NCI-H1436 (cell line): ENCODE measurements at places on chromosomes 11 and 22.
A peak's percentile ranks its signal among the peaks of the same experiment; 100 is the strongest.

- DNase-seq: no peak
Observed at GRCh38 chr22:32075997-32076760, 33.1 kb downstream of the SLC5A1 start.

DNA sequence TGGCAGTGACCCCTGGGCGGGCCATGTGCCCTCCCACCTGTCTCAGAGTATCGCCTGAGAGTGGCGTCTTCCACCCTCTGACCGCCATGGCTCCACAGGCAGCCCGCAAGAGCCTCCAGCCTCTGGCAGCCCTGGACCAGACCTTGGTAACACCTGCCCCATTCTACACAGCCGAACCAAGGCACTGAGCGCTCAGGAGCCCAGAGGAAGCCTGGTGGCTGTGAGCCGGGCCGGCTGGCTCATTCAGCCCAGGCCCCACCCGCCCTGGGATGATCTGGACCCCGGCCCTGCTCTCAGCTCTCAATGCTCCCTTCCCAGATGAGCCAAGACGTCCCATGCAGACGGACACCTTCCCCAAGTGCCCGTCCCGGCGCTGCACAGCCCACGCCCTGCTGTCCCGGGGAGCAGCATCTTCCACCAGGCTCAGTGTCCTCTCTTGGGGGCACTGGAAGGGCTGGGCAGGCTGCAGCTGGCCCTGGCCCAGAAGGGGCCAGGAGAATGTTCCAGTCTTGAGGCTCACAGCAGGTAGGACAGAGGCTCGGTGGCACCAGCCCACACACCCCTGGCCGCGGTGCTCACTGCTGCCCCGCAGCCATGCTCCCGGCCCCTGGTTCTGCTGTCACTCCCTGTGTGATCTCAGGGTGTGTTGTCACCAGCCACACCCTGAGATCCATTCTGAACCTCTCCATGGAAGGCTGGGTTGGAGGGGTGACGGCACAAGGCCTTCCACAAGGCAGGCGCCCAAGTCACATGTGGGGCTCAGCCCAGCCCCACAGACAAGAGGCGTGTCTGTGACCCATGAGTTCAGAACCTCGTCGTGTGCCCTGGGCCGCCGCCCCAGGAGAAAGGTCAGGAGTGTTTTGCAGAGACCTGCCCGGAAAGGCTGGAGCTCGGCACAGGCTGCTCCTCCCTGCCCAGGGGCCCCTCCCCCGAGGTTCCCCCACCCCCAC is 24.2 kb upstream of the PPARA start:
- DNase-seq: no peak

- no peak for DNase-seq
Observed at GRCh38 chr11:109648804-109649203, 226.8 kb downstream of the C11orf87 start.

GRCh38 chr11:63837027-63837688 is 1.8 kb upstream of the MARK2 start:
- DNase-seq: peak; percentile 76

DNA sequence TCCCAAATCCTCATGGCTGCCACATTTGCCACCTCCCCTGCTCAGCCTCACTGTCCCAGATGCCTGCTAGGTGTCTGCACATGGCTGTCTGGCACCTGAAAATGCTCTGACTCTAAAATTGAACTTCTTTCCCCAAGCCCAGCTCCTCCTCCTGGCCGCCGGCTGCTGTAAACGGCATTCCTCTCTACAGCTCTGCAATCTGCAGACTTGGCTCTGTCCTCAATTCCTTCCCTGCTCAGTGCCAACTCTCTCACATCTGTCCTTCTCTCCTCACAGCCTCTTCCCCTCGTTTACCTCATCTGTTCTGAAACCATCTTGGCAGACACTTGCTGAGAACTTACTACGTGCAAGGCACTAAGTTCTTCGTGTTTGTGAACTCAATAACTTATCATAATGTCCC is 169.4 kb upstream of the SYT13 start:
- DNase-seq: no peak

GRCh38 chr11:13008625-13009475 is at the start of gene RASSF10:
Gene RASSF10, plus strand, starts transcription at chr11:13009316. Its CDS starts 261 bp downstream, at chr11:13009577.
- DNase-seq: peak; percentile 80

DNA sequence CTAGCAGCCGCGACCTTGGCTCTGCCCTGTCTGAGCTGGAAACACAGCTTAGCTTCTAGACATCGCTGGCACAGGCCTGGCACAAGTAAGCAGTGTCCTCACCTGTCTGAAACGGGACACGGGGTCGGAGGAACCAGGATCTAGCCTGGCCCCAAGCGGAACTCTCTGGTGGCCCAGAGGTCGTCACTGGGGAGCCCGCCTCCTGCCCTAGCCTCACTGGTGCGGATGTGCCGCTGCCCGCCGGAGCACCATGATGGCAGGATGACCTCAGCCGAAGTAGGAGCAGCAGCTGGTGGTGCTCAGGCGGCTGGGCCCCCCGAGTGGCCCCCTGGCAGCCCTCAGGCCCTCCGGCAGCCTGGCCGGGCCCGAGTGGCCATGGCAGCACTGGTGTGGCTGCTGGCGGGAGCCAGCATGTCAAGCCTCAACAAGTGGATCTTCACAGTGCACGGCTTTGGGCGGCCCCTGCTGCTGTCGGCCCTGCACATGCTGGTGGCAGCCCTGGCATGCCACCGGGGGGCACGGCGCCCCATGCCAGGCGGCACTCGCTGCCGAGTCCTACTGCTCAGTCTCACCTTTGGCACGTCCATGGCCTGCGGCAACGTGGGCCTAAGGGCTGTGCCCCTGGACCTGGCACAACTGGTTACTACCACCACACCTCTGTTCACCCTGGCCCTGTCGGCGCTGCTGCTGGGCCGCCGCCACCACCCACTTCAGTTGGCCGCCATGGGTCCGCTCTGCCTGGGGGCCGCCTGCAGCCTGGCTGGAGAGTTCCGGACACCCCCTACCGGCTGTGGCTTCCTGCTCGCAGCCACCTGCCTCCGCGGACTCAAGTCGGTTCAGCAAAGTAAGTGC is 871 bp downstream of the SLC35E4 start:
- no peak for DNase-seq

GRCh38 chr22:48372390-48372789 is 1455.3 kb downstream of the BRD1 start:
- no peak for DNase-seq

GRCh38 chr11:83019888-83020579 is 51.7 kb downstream of the RAB30 start:
- DNase-seq: no peak

DNA sequence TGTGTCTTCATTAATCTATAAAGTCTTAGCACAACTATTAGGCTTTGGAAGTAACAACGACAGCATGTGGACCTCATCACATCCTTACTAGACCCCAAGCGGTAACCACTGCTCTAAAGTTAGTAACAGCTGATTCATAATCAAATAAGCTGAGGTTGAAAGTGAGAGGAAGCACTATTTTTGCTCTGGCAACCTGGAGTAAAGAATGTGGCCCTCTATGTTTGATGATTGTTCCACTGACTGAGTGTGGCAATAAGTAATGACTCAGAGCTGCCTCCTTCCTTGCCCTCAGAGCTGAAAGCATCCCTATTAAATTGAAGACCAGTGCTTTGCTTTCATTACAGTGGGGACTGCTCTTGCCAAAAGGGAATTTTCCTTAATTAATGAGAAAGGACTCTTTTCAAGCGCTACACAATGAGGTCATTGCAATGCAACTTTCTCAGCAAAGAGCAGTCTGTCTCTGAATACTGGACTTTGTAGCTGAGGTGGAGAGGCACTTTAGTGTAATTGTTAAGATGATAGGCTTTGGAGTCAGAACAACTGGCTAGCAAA is 906.1 kb upstream of the RAG2 start:
- no peak for DNase-seq

DNA sequence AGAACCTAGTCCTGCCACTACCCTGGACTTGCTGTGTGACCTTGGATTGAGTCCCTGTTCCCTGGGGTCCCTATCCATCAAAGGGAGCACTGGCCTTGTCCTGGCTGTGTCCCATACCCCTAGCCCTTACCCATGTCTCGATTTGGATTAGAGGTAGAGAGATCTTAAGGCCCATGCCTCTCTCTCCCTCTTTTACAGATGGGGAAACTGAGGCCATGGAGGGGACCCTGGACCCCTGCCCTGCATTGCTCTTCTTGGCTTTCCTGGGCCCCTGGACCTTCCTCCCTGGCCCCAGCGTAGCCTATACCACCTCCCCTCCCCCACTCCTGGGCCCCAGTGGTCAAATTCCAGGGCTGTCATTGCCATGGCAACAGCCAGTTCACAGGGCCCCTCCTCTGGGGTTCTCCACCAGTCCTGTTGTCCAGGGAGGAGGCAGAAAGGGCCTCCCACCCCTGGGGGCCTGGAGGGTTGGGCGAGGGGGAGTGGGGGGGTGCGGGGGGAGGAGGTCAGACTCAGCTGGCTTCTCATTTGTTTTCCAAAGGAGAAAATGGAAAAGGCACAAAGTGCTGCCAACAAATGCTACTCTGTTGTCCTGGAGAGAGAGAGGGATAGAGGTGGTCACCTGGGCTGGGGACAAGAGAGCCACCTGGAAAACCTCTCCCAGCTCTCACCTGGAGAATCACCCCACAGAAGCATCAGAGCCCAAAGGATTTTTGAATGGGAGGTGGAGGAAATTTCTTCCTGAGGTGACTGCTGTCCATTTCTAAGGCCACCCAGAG is 23.3 kb downstream of the ARHGEF17 start:
- no peak for DNase-seq

GRCh38 chr11:46347637-46348311 is 511 bp downstream of the DGKZ start:
- DNase-seq: no peak

DNA sequence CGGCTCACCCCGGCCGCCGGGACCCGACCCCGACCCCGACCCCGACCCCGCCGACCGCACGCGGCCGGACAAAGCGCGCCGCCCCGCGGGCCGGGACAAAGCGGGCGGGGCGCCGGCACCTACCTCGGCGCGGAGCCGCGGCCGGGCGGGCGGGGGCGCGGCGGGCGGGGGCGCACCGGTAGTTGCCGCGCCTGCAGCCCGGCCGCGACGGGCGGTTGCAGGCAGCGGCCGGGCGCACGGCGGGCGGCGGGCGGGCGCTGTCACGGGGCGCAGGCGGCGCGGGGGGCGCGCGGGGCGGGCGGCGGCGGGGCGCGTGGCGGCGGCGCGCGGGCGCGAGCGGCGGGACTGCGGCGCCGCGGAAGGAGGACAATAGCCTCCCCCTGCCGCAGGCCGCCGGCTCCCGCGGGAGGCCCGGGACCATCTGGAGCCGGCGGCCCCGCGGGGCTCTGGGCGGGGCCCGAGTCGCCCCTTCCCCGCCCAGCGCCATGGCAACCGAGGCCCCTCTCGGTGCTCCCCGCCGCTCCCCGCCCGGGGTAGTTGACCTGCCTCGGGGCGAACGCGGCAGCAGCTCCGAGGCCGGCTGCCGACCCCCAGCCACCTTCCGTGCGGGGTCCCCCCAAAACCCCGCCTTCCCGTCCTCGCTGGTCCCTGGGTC is 851 bp downstream of the SPTBN2 start:
- DNase-seq: peak; percentile 62

GRCh38 chr11:103850419-103851165 is 185.8 kb upstream of the DDI1 start:
- DNase-seq: no peak

- DNase-seq: no peak
Observed at GRCh38 chr11:20084921-20085814, 75.1 kb downstream of the DBX1 start.

DNA sequence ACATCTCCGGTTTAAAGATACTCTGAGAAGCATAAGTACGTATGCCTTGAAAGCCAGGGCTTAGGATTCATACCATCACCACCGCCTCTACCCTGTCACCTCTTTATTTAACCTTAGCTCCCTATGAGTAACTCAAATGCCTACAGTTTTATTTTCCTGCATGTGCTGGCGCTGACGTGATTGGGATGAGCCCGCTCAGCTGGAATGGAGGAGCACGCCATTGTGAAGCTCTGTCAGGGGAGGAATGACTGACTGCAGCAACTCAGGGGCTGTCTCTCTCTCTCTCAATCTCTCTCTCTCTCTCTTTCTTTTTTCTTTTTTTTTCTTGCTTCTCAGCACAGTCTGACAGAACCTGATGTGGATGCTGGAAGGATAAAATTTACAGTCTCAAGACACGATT is 12.4 kb downstream of the CAVIN3 start:
- no peak for DNase-seq

GRCh38 chr11:72577271-72577721 is 96.9 kb downstream of the PDE2A start:
- no peak for DNase-seq

DNA sequence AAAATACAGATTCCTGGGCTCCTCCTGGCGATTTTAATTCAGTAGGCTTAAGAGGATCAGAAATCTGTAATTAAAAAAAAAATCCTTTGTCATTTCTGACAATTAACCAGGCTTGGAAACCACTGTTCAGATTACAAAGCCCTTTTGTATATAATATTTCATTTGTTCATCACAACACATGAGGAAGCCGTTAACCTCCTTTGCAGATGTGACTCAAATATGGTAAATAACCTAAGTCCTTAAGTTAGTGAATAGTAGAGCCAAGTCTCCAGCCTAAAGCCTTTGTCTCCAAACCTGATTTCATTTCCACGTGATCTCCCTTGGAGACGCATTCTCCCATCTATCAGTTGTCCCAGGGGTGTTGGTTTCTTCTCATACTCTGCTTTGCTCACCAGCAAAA is 67.6 kb downstream of the UBASH3B start:
- no peak for DNase-seq

- DNase-seq: no peak
Observed at GRCh38 chr11:117130879-117131278, 13.2 kb upstream of the PAFAH1B2 start.

GRCh38 chr11:25925359-25925758 is 406.6 kb upstream of the ANO3 start:
- DNase-seq: no peak

DNA sequence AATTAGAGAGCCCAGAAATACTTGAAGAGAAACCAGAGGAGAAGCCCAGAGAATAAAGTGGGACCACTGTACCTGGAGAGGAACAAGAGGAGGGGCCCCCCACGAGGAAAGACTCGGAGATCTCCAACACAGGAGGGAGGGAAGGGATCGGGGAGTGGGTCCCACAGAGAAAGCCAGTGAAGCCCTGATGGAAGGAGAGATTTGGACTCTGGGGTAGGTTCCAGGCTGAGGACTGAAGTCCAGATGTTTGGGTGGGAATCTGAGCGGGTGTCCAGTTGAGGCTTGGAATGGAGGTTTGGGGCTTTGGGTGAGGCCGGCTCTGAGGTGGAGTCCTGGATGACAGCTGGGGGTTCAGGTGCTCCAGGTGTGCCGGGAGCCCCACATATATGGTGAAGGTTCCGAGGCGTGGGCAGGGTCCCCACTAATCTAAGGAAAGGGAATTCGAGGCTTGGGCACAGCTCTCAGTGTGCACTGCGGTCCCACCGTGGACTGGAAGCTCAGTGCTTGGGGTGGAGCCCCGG is 32.6 kb downstream of the PDE2A start:
- DNase-seq: no peak

DNA sequence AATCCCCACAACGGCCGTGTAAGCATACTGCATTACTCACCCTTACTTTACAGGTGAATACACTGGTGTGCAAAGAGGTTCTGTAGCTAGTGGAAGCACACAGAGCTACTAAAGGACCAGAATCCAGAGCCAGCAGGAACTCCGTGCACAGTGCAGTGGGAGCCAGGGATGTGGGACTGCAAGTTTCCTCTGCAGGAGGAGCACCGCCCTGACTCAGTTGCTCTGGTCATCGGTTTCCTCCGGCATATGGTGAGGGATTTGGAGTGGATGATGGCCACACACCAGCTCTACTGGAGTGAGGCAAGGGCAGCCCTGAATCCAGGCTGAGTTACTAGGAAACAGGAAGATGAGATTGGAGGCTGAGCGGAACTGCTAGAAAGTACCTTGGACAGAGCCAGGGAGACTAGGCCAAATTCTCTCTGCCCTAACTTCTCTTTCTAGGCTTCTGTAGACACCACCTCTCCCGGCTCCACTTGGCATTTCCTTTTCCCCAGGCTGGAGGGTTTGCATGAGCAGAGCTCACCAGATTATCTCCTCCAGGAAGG is 18.2 kb upstream of the C22orf42 start:
- DNase-seq: no peak

- DNase-seq: no peak
Observed at GRCh38 chr11:128843198-128843785, 23.8 kb downstream of the KCNJ1 start.
